Heart right ventricle (tissue), 16 donors: ENCODE measurements at places on chromosomes 11 and 22. TPM values are rescaled to one million over a fixed set of nuclear protein-coding genes. Genes with fewer than 3 reads are reported as not detected.
A peak's percentile ranks its signal among the peaks of the same experiment; 100 is the strongest.

DNA sequence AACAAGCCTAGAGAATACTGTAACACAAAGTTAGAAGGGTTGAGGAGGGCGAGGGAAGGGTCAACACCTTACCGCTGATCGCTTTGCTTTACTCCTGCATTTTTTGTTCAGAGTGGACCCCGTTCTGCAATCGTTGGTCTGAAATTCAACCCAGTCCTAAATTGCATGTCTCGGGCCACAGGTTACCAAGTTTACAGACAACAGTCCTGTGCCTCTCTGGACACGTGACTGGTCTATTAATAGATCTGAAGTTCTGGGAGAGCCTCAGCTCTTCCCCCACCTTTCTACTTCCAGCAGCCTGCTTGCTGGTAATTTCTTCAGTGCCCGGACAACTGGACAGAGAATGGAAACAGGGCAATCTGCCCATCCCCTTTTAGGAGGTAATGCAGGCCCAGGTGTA lies 74.2 kb downstream of the STIM1 start:
- DNase-seq: peak; percentile 40

The C11orf87 gene
- total RNA-seq: 0.04 TPM

The OR2AG1 gene
- not detected for total RNA-seq

DNA sequence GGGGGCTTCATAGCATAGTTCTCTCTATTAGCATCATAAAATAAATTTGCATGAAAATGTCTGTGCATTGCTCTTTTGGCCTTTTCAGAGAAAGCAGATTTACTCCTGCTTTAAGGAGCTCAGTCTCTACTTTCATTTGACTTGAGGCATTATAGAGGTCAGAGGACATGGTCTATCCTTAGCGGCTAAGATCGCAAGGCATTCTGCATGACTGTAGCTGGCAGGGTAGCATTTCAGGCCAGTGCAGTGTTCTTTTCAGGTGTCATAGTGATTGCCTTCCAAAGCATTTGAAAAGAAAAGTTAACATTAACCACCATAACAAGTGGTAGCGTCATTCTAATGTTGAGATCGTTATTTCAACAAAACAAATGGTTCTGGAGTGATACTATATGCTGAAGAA lies 126.5 kb downstream of the NCAM1 start:
- DNase-seq: no peak

GRCh38 chr11:131253656-131254151 lies 116.7 kb upstream of the NTM start:
- DNase-seq: no peak

- no peak for DNase-seq
Observed at GRCh38 chr11:23688835-23689234, 808.0 kb upstream of the LUZP2 start.

DNA sequence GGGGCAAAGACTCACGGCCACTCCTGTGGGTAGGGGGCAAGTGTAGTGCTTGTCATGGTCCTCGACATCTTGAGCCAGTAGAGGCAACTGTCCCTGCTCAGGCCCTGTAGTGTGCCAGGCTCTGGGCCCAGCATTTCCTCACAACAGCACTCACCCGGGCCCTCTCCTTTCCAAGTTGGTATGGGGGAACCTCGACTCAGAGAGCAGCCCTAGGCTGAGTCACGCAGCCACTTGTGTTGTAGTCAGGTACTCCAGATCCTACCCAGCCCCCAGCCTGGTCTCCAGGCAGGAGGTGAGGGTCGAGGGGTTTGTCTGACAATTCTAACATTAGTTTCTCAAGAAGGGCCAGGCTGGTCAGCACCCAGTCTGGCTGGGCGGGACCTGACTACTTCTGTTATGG lies 4.1 kb downstream of the RELT start:
- DNase-seq: no peak

DNA sequence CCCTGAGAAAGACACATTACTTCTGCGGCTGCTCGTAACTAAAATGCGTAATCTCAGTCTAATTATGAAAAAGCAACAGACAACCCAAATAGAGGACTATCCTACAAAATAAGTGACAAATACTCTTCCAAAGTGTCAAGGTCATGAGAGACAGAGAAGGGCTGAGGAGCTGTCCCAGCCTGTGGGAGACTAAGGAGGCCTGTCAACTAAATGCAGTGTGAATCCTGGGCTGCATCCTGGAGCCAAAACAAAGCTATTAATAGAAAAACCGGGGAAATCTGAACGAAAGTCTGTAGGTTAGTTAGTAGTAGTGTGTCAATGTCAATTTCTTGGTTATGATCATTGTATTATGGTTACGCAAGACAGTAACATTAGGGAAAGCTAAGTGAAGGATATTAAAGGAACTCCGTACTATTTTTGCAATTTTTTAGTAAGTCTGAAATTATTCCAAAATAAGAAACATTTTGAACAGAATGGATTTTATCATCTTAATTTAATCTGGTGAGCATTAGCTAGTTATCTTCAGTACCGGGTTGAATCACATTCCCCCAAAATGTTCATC lies 39.8 kb upstream of the SLC35C1 start:
- no peak for DNase-seq

DNA sequence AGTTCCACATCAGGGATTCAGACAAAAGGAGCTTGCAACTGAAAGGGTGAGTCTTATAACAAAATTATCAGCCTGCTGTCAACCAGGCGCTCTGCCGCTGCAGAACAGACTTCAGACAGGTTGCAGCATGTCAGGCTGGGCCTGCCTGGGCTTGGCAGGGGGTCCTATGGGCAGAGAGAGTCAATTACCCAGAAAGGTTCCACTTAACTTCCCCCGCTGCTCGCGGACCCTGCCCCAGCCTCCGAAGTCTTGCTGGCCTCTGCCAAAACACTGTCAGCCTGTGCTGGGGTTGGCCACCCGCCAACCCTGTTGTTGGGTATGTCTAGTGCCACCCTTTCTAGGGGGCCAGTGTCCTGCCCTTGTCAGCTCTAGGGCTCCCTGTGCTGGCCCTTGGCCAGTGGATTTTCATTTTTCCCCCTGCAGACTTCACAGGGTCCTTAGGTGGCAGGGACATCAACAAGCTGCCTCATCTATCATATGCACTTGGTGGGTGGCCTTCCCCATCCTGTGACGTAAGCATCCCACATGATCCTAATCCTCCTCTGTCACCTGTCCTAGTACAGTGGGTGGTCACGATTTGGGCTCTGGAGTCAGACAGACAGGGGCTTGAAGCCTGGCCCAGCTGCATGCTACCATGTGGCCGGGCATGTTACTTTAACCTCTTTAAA lies 166.5 kb upstream of the CADM1 start:
- no peak for DNase-seq

The RTN4RL2 gene
- 1.1 TPM for total RNA-seq

The ABCC8 gene
- total RNA-seq: 5.7 TPM

The LPXN gene
- 5.5 TPM for total RNA-seq

DNA sequence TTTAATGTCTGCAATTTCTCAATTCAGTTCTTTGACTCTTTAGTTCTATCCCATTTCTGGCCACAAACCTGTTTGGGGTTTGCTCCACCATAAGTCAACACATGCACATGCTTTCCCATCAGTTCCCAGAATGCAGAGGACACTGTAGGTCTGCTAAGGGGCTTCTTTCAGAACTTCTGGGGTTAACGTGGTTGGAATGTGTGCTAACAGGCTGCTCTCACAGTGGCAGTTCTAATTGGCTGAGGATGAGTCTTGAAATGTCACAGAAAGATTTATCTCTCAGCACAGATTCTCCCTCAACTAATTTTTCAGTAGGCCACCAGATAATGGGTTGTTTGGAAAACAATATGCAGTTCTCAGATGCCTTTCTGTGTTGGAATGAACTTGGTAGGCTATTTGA lies 703.4 kb downstream of the NTM start:
- DNase-seq: no peak

DNA sequence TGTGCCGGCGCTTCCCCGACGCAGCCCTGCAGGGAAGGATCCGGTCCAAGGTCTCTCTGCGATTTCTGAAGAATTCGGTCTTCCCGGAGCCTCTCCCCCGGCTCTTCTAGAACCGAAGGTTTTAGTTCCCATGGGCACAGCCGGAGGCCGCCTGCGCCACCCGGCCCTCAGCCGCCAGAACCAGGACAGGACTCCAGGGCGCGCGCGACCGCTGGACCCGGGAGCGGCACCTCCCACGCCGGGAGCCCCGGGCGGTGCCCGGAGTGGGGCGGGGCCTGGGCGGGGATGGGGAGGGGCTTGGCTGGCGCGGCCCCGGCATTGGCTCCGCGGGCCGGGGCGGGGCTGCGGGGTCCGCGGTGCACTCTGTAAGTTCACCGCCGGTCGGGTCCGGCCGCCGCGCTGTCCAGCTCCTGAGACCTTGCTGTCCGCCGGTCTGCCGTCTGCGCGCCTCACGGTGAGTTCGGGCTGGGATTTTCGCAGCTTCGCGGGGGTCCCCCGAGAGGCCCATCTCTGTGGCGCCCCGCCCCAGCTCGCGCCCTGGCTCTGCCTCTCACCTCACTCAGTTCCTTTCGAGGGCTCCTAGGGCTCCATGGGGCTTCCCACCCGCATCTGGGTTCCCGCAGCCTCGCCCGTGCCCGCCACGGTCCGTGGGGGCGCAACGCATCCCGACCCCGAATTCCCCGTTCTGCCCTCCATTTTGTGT lies at the start of gene CDC42EP2:
TSS of gene CDC42EP2 (plus strand) at position 366 of the 703 bp plus-strand sequence. CDS start 6,033 bp downstream, outside the sequence.
- peak; percentile 86 for DNase-seq

The CYB561A3 gene
- 8.1 TPM for total RNA-seq
